ENCODE measurements at places on chromosomes 12 and 14.

- no peak for DNase-seq
Measured at GRCh38 chr14:103395244-103395643, 10.0 kb downstream of the MARK3 start.

DNA sequence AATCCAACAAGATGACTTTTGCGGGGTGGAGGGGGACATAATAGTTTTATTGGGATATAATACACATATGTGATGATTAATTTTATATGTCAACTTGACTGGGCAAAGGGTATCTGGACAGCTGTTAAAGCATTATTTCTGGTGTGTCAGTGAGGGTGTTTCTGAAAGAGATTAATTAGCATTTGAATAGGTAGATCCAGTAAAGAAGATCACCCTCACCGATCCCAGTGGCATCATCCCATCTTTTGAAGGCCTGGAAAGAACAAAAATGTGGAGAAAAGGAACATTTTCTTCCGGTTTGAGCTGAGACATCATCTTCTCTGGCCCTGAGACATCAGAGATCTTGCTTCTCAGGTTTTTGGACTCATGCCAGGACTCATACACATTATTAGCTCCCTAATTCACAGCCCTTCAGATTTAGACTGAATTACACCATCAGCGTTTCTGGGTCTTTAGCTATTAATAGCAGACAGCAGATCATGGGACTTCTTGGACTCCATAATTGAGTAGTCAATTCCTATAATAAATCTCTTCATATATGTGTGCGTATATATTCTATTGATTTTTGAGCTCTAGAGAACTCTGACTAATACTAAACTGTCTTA lies 283.6 kb downstream of the PCNX1 start:
- peak; percentile 21 for DNase-seq

DNA sequence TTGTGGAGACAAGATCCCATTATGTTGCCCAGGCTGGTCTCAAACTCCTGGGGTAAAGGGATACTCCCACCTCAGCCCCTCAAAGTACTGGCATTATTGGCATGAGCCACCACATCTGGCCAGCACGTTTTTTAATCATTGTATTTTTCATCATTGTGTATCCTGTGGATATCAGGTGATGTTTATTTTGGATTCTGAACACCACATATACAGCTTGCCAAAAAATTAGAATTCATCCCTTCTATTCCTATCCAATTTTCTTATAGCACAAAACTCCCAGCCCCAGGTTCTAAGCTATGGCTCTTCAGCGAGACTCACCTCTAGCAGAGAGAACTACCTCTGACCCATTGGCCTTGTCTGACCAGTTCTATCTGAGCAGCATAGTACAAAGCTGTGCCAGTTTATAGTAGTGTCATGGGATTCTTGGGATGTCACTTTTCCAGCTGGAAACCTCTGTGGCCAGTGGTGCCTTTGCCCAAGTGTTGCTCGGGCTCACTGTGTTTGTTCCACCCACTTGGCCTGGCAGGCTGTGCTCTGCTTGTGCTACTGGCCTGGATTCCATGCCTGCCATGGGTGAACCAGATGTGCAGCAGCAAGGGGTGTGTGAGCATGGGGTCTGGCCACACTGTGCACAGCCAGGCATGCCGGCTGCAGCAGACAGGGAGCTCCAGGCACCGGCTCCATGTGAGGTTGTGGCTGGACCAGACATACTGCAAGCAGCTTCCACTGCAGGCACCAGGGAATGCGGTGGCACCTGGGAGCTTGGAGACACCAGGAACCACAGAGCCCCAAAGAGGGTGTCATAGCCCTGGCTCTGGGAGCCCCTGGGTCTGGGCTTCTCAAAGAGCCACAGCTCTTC lies 37.2 kb downstream of the TIMELESS start:
- DNase-seq = no peak

DNA sequence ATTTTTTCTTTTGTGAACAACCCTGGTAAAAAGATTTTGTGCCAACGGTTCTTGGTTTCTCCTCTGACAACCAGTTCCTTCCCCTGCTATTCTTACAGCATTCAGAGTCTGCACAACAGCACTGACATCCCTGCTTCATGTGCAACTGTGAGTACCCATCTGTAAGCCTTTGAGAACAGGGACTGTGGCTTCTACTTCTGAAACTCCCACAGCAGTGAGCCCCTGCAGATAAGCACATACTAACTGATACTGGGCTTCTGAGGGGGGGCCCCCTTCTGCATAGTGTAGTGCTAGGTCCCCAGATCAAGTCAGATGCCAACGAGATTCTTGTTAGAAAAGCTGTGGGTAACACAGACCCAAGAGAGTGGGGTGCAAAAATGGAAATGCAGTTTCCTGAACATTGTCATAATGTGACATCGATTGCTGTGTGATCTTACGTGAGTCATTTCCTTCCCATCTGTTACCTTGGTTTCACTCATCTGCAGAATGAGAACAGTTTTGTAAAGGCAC lies 11.1 kb upstream of the NINJ2 start:
- DNase-seq = peak; percentile 65

- DNase-seq = peak; percentile 91
Measured at GRCh38 chr12:121334513-121335343, 17.5 kb downstream of the ANAPC5 start.

GRCh38 chr12:31586728-31587127 lies 4.2 kb downstream of the DENND5B start:
- no peak for DNase-seq

DNA sequence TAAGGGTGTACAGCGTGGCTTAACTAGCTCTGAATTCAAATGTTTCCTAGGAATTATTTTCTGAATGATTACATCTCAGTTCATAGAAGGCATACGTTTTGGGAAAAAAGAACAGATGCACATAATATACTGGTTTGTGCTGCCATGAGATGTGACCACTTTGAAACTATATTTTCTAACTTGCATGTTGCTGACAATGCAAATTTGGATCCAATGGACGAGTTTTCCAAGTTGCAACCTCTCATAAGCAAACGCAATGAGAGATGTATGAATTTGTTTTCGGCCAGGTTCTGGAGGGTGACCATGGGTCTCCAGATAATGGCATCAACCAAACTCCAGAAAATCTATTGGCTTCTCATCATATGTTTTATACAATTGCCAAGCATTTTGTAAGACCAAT lies 1445.4 kb downstream of the AACS start:
- no peak for DNase-seq

DNA sequence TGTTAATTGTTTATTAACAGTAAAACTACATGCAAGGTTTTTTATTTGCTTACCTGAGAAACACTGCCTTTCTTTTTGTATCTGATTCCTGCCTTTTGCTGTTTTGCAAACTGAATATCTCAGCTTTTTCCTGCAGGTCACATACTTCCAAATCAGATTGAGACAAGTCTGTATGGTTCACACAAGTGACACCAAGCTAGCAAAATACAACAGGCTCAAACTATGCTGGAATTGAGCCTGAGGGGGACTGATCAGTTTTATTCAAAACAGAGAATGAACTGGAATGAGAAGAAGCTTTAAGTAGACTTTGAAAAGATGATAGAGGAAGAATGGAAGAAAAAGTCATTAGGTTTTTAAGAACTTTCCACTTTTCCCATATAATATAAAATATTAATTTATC lies 12.2 kb upstream of the CDK17 start:
- no peak for DNase-seq

GRCh38 chr12:103571286-103571685 lies 15.8 kb upstream of the STAB2 start:
- peak; percentile 7 for DNase-seq

GRCh38 chr12:49359671-49360070 lies 7.6 kb upstream of the SPATS2 start:
- DNase-seq = no peak

DNA sequence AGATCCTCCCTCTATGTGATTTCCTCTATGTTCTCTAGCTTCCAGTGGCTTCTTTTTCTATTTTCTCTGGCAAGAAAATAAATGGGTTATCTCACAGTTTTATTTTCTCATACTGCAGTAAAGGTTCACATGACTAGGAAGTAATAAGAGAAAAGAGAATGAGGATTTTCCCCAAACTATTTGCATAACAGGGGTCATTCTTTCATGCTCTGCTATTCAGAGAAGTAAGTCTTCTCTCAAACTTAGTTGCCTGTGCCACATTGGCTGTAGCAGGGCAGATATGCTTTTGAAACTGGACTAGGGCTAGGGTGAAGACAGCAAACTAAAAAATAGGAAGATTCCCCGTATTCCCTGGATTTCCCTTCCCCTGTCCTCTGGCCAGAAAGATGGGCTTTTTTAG lies 57.4 kb downstream of the ACSM4 start:
- no peak for DNase-seq

- DNase-seq = peak; percentile 74
Measured at GRCh38 chr14:34324363-34324795, 137.7 kb downstream of the SPTSSA start.

GRCh38 chr14:86852530-86852929 lies 1140.5 kb downstream of the GALC start:
- no peak for DNase-seq

DNA sequence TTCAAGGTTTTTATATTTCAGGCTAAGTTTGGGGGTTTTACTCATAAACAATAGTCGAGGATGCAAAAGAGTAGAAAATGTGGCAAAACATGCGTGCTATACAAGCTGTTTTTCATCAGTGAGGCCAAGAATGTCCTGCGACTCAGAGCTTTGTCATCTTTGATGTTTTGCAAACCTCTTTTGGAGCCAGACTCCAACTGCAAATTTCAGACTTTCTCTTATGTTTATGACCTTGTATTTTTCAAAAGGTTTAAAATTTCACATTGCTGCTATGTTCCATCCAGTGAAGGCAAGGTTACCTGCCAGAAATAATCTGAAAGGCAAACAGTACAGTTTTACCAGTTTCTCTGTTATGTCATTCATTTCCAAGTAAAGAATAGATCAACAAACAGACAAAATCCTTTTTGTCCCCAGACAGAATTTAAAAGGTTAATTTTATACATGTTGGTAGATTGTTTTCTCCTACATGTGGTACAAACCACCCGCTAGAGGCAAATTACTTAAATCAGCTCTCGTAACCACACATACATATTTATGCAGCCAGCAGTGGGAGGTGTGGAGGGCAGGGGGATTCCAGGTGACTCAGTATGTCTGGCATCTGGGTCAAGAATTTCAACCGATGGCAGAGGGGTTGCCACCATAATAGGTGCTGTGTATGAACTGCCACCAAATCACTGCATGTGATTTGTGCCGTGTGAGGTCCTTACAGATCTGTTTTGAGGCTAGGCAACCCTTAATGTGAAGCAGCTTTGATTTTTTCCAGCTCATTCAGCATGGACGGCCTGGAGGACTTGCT lies 119.8 kb upstream of the CPM start:
- no peak for DNase-seq

GRCh38 chr12:115482943-115483342 lies 794.5 kb downstream of the MED13L start:
- no peak for DNase-seq

GRCh38 chr12:52341066-52341580 lies 19.9 kb upstream of the KRT83 start:
- DNase-seq = no peak

DNA sequence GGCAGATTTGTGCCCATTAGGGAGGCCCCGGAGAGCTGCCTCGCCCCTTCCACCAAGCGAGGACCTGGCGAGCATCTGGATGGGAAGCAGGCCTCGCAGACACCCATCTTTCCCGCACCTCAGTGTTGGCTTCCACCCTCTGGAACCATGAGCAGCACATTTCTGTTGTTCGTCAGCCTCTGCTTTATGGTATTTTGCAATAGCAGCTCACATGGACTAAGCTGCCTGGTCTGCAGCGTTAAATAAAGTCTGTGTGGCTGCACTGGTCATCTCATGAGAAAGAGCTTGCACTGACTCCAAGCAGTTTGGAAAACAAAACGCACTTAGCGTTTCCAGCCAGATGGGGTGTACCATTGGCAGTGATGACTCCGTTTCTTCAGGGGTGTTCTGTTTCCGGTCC lies 75.8 kb downstream of the GLT1D1 start:
- DNase-seq = no peak

DNA sequence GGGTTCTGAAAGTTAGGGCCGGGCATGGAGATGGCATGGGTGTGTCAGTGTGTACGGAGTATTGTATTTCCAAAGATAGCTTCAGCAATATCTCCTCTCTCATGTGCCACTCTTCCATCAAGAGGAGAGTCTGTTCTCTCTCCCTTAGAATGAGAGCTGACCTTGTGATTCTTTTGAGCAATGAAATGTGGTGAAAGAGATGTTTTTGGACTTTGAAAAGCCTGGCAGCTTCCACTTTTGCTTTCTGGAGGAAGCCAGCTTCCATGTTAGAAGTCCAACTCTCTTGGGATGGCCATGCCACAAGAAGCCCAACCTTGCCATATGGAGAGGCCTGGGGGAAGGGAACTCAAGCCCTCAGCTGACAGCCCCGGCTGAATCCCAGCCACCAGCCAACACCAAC lies 72.4 kb upstream of the GZMB start:
- no peak for DNase-seq

DNA sequence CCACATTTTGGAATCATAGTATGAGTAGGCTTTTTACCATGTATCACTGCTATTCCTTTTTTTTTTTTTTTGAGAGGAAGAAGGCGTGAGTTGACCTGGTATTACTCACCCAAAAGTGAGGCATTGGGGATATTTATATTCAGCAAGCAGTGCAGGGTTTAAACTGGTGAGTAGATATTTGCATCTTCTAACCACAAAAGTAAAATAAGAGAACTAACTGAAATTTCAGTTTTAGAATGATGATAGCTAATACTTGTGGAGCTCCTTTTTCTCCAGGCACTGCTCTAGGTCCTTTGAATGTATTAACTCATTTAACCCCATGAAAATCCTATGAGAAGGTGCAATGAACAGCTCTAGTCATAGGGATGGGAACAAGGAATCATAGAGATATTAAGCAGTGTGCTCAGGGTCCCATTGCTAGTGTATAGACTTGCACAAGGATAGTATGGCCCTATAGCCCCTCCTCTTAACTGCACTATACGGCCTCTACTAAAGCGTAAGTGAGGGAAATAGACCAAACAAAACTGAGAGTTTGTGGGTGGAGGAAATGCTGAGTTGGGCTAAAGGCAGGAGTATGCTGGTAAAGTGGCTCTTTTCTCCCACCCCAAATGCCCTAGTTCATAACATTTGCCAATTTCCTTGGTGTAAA lies 104.3 kb upstream of the MAX start:
- no peak for DNase-seq

- no peak for DNase-seq
Measured at GRCh38 chr12:77766224-77766623, 64.5 kb upstream of the NAV3 start.

- no peak for DNase-seq
Measured at GRCh38 chr12:123949770-123950165, 22.9 kb downstream of the CCDC92 start.

- DNase-seq = peak; percentile 80
Measured at GRCh38 chr14:93317875-93318807, 14.7 kb downstream of the BTBD7 start.

DNA sequence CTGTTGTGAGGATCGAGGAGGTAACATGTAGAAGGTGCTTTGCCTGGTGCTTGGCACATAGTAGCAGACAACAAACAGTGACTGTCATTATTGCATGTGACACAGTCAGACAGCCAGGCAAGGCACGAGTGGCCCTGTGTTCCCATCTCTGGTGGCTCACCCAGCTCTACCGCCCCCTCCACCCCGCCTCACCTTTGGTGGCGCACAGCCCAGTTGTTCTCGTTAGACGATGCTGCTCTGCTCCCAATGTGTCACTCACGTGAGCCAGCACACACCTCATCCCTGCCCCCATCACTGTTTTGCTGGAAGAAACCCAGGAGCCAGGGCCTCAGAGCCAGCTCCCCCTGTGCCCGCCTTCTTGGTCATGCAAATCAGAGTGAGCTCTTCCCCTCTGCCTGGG lies 113.3 kb downstream of the CALM1 start:
- no peak for DNase-seq

- no peak for DNase-seq
Measured at GRCh38 chr12:6839482-6840201, 1.1 kb upstream of the GNB3 start.

Data from hematopoietic multipotent progenitor cell treated with erythropoietin and hydrocortisone succinate and interleukin-3 and kit ligand, for 6 days (in vitro differentiated cells).